Prostate gland (tissue), 2 donors: ENCODE measurements at places on chromosomes 2 and 18.

- H3K27me3 ChIP-seq, result no peaks in the 10 kb centered on the region
- peak overlapping the region; percentile 15 for H3K27ac ChIP-seq
- no peak overlapping the region for H3K4me3 ChIP-seq
Observed at GRCh38 chr2:19235308-19235707, 123.1 kb downstream of the OSR1 start.

- no peaks in the 10 kb centered on the region for H3K27me3 ChIP-seq
- no peaks in the 10 kb centered on the region for H3K36me3 ChIP-seq
- DNase-seq, result no peak
- no peaks in the 10 kb centered on the region for H3K4me1 ChIP-seq
Observed at GRCh38 chr2:95266781-95267430, 7.3 kb upstream of the PROM2 start.

- no peaks in the 10 kb centered on the region for H3K36me3 ChIP-seq
- no peak overlapping the region for H3K27ac ChIP-seq
- no peaks in the 10 kb centered on the region for H3K27me3 ChIP-seq
- H3K4me1 ChIP-seq, result no peaks in the 10 kb centered on the region
- DNase-seq, result no peak
Observed at GRCh38 chr2:106160786-106161261, 33.3 kb downstream of the UXS1 start.

DNA sequence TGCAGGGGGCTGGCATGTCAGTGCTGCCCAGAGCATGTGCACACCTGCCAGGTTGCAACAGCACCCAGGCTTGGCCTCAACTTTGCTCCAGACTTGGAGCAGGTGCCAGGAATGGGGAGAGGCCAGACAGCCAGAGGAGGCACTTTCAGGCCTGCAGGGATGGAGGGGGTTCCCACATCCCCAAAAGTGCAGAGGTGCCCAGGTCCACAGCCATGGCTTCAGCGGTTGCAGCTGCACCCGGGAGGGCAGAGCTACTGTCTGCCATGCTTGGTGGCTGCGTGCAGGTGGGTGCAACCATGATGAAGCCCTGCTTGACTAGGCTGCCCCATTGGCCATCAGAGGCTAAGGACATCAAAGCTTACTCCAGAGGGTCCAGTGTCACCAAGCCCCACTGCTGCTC, 196.8 kb upstream of the VRK2 start:
- H3K36me3 ChIP-seq, result no peaks in the 10 kb centered on the region
- no peak for DNase-seq
- H3K27me3 ChIP-seq, result no peaks in the 10 kb centered on the region
- no peak overlapping the region for H3K27ac ChIP-seq
- no peak overlapping the region for H3K4me3 ChIP-seq

GRCh38 chr2:61045226-61045625, 20.4 kb upstream of the SANBR start:
- no peaks in the 10 kb centered on the region for H3K4me1 ChIP-seq
- no peak overlapping the region for H3K27ac ChIP-seq
- no peak overlapping the region for H3K4me3 ChIP-seq
- H3K27me3 ChIP-seq, result no peaks in the 10 kb centered on the region
- no peaks in the 10 kb centered on the region for H3K36me3 ChIP-seq

- peak; percentile 49 for DNase-seq
- no peak overlapping the region for H3K27ac ChIP-seq
- no peaks in the 10 kb centered on the region for H3K27me3 ChIP-seq
- H3K36me3 ChIP-seq, result no peaks in the 10 kb centered on the region
Observed at GRCh38 chr2:202113571-202114142, 40.6 kb downstream of the KIAA2012 start.

DNA sequence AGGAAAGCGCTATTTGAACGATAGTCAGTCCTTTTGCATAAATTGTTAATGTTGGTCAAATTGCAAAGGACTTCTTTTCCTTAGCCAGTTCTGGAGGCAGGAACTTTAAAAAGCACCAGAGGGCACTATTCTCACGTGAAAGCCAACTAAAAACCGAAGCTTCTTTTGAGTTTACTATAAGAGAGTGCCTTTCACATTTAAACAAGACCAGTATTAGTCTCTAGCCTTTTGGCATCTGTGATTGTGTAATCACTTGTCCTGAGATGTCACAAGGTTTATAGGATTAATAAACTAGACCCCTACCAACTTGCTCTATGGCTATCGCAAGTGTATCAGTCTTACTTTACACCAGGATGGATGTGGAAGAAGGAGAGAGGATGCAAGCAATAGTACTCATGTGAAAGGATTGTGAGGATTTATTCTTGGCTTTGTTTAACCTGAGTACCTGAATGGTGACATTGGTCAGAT, 14.4 kb upstream of the STAT4 start:
- H3K36me3 ChIP-seq, result no peaks in the 10 kb centered on the region
- H3K4me3 ChIP-seq, result no peak overlapping the region
- no peak overlapping the region for H3K27ac ChIP-seq
- H3K27me3 ChIP-seq, result no peaks in the 10 kb centered on the region
- peak; percentile 10 for DNase-seq
- H3K4me1 ChIP-seq, result no peaks in the 10 kb centered on the region

GRCh38 chr2:37556256-37556655, 115.2 kb downstream of the CDC42EP3 start:
- no peaks in the 10 kb centered on the region for H3K27me3 ChIP-seq
- no peak overlapping the region for H3K27ac ChIP-seq
- no peaks in the 10 kb centered on the region for H3K36me3 ChIP-seq
- peaks cover 5% of the 10 kb centered on the region for H3K4me1 ChIP-seq
- DNase-seq, result no peak
- H3K4me3 ChIP-seq, result no peak overlapping the region
